Iris pigment epithelial cell (primary cell): ENCODE measurements at places on chromosomes 5 and 9.

- peak; percentile 65 for DNase-seq
These were observed 41.9 kb downstream of the MOCS2 start for GRCh38 chr5:53067641-53068040.

DNA sequence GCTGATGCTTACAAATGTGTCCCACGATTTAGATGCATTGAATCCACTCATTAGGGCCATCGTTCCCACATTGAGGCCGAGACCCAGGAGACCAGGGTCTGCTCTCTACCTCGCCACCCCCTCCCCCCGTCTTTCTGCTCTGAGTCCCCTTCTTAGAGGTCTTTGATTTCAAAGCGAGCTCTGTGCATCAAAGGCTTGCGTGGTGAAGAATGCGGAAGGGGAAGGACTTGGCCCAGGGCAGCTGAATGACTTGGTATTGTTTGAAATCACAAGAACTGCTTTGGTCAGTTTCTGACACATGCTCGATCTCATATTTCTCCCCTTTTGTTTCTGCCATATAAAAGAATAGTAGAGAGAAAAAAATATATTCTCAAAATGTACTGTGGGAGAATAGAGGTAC, 78.3 kb upstream of the IRX1 start:
- DNase-seq = no peak

- peak; percentile 21 for DNase-seq
These were observed 60.7 kb downstream of the HRH2 start for GRCh38 chr5:175718401-175719108.

GRCh38 chr9:4386819-4387218, 87.0 kb upstream of the GLIS3 start:
- DNase-seq = no peak

DNA sequence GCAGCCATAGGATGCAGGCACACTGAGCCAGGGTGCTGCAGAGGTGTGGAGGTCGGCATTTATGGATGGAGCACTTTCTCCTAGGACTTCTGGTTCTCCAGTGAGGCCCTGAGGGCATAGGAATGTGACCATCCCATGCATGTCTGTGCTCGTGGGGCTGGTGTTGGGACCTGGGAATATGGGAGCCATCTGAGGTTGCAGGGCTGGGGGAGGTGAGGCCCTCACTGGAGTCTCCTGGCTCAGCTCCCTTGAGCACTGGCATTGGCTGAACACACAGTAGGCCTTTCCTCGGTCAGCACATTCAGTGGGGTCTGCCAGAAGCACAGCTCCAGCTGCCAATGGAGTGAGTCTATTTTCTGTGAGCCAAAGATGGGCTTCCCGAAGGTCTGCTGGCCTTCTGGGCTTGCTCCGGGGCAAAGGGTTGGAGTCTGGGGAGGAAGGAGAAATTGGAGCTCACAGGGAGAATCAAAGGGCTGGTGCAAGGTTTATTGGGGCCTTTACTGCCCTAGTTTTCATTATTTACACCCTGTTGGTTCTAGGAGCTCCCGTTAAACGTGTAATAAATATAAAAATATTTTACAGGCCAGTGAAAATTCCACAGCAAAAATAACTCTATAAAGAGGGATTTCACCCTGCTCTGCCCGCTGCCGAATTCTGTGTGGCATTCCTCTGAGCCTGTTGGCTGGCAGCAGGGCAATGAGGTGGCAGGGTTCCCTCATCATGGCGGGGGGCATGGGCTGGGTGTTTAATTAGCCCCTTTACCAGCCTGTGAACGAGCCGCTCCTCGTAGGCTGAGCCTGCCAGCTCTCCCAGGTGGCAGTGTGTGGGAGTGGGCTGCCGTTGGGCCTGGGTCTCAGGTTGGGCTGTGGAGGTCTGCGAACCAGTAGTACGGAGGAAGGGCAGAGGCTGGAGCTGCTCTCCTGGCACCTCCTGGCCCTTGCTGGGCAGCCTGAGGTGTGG, 31.6 kb upstream of the PITX1 start:
- DNase-seq = no peak

DNA sequence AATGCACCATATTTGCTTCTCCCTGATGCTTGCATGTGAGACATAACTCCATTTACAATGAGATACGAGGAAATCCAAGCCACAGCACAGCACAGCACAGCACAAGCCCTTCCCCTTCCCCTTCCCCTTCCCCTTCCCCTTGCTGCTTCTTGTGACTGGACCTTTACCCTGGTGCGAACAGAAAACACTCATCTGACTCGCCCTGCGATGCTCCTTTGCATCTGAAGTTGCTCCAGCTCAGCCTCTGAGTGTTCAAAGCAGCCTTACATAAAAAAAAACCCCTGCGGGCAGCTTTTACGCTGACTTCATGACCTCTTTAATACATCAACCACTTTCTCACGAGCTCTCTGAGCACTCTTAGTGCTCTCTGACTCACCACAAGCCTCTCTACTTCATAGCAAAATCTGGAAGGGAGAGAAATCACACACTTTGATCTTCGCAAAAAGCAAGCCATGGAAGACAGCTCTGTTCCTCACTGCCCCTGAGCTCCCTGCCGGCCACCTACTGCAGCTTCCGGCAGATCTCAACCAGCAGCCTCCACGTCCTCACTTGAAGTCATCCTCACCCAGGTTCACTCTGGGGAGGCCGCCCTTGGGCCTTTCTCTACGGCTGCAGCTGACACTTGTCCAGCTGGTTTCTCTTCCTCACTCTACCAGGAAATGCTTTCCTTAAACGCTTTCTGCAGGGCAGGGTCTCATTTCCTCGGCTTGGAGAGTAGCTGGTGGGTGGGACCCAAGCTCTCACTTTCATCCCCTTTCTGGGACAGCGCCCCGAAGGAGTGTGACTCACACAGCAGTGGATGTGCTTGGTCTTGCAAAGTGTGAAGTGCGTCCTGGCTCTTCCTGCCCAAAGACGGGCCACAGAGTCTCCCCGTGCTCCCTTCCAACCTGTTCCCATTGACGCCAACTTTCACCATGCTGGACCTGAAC, 5.3 kb downstream of the SLC34A1 start:
- peak; percentile 97 for DNase-seq

- DNase-seq = no peak
These were observed 165.5 kb upstream of the EDIL3 start for GRCh38 chr5:84550222-84550621.

DNA sequence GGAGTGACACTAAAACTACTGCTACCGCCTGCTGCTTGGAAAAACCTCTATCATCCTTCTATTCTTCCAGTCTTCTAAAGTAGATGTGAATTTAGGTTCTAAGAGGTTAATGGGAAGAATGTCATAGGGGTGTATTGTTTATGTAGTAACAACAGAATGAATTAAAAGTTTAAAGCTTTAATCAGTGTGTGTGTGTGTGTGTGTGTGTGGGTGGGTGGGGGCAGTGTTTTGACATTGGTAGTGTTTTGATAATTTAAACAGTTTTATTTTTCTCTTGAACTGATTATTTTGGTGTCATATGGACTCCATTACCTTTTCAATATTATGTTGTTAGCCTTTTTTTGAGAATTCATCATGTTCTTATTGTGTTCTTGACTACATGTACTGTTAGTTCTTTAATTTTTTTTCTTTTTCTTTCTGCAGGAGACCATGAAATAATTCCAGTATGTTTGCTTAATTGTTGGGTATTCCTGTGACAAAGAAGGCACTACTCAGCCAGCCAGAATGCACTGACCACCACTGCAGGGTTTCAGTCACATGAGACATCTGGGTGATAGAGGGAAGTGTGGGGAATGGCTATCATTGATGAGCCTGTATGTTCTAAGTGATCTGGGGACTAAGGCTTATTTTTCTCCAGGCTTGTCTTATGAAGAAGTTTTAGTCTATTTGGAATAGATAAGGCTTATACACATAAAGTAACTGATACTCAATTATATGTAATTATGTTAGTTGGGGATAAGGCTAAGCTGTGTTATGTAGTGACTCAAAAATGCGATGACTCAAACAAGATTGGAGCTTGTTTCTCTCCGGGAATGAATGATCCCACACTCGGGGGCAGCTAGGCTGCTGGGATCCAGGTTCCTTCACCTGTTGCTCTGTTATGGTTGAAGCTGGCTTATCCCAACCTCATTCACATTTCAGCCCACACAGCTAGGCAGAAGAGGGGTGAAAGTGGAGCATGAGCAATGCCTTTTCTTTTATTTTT, 50.2 kb upstream of the ACTBL2 start:
- peak; percentile 73 for DNase-seq

- DNase-seq = peak; percentile 50
These were observed 27.5 kb upstream of the EFNA5 start for GRCh38 chr5:107698286-107698685.

DNA sequence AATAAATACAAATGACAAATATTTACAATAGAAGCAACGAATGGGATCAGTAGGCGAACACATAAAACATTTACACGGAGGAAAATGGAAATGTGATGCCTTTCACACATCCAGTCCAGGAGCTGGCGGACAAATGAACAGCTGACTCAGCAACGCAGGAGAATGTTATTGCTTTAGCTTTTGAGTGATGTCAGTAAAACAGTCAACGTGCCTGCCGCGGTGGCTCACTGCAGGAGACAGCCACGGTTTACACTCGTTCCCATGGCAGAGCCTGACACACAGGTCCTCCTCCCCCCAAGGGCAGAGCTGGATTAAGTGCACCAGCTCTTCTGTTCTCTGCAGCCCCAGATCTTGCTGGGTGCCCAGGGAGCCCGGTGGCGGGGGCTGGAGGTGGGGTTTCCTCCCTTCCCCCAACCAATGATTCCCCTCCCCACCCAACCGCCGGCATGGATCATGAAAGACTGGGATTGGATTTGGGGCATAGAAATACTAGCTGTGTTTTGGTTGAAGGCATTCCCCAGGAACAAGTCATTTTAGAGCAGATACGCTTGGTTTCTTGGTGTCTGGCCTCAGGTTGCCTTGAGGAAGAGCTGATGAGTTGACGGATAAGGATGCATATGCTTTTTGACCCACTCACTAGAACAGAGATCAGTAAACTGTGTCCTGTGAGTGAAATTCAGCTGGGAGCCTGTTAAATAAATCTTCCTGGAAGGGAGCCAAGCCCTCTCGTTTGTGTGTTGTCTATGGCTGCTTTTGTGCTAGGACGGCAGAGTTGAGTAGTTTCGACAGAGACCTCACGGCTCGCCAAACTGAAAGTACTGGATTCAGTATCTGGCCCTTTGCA, 12.5 kb downstream of the STC2 start:
- DNase-seq = peak; percentile 95
